Uterus (tissue), 4 donors: ENCODE measurements at places on chromosomes 7 and 10.

DNA sequence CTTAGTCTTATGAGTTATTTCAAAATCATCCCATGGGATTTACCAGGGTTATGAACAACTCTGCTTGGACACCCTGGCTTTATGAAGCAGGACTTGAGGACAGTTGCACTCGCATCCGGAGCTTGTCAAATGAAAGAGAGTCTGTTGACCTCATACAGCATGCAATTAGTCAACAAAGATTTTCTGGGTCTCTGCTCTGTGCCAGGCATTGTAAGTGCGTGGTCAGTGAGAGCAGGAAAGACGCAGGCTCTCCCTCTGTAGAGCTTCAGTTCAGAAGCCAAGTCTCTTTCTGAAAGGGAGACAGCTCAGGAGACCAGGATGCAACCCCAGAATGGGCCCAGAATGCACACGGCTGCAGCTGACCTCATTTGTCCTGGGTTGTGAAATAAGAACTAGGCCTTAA is 45.5 kb upstream of the DMBT1 start:
- no peak overlapping the region for H3K4me3 ChIP-seq
- no peak for DNase-seq
- H3K36me3 ChIP-seq = no peaks in the 10 kb centered on the region

DNA sequence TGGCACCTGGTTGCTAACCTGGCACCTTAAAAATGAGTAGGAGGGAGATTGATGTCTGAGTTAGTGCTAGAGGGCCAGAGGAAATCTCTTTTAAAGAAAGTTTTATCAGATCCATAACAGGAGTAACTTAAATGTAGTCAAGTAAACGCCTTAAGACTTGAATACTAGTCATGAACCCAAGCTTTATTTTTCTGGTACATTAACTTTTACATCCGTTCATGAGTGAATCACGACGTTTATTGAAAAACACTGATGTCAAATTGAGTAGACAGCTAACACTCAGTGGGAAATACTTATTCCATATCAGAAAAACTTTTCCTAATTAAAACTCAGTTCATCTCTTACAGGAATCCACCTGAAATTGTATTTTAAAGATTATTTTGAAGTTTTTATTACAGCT is 6.9 kb upstream of the LAMB1 start:
- no peak for DNase-seq
- H3K36me3 ChIP-seq = no peaks in the 10 kb centered on the region
- no peaks in the 10 kb centered on the region for H3K4me1 ChIP-seq

DNA sequence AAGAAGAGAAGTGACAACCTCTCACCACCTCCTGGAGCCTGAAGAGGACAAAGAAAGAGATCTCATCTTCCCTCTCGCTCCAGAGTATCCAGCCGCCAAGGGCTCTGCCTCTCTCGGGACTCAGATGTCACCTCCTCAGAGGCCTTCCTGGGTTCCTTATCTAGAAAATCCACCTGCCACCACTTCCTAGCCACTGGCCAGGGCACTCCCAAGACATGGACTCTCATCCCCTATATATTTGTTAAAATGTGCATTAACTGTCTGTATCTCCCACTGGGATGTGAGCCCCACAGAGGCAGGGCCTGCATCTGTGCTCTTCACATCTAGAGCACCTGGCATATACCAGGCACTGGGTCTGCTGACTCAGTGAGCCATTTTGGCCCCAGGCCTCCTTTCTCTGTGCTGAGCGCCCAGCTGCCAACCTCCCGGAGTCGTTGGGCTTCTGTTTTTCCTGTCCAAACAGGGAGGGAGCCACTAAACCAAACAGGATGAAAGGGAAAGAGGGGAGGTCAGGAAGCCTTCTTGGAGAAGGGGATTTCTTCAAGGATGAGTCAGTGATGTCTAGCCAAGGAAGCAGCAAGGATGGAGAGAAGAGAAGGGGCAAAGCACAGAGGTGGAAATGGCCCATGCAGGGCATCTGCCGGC is 58.9 kb downstream of the KCNMA1 start:
- no peaks in the 10 kb centered on the region for H3K36me3 ChIP-seq
- no peaks in the 10 kb centered on the region for H3K27me3 ChIP-seq
- H3K27ac ChIP-seq = no peak overlapping the region

DNA sequence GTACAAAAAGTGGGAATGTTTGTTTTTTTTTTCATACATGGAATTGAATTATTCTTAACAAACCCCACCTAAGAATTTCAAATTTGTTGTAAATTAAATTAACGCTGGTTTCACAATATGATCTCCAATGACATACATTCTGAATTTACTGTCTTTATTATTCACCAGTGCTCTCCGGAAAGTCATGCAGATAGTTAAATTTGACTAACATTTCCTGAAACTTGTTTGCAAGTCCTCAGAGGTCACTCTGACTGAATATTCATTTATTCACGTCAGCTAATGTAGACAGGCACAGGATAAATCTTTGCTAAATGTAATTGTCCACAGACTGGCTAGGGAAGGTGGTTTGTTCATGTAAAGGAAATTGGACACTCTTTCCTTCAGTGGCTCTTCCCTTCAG is 730.4 kb downstream of the PHTF2 start:
- no peak overlapping the region for H3K4me3 ChIP-seq
- H3K27ac ChIP-seq = no peak overlapping the region
- no peaks in the 10 kb centered on the region for H3K36me3 ChIP-seq
- no peaks in the 10 kb centered on the region for H3K4me1 ChIP-seq
- DNase-seq = no peak
- no peaks in the 10 kb centered on the region for H3K27me3 ChIP-seq

DNA sequence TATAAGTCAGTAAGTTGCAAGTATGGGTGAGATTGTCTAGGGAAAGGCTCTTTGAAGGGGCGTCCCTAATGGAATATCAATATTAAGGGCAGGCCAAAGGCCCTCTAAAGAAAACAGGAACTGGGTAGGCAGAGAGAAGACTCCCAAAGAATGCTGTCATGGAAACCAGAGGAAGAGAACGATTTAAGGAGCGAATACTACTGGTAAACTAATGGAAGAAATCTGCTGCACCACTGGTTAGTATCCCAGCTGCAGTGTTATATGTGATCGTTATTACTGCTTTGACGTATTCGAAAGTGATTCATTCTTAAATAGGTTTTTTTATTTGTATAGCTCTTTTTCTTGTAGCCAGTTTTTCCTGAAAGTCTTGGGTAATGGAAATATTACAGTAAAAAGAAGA is 1.3 kb downstream of the CASP2 start:
- peak overlapping the region; percentile 79 for H3K4me3 ChIP-seq
- peak overlapping the region; percentile 85 for H3K27ac ChIP-seq
- DNase-seq = no peak
- H3K36me3 ChIP-seq = no peaks in the 10 kb centered on the region
- H3K4me1 ChIP-seq = peaks cover 6% of the 10 kb centered on the region
- H3K27me3 ChIP-seq = no peaks in the 10 kb centered on the region
